Cerebellar nuclear complex (tissue), 1 donor: ENCODE measurements at places on chromosomes 11 and 22.

GRCh38 chr22:43116932-43117331 is 6.4 kb downstream of the BIK start:
- DNase-seq = no peak

DNA sequence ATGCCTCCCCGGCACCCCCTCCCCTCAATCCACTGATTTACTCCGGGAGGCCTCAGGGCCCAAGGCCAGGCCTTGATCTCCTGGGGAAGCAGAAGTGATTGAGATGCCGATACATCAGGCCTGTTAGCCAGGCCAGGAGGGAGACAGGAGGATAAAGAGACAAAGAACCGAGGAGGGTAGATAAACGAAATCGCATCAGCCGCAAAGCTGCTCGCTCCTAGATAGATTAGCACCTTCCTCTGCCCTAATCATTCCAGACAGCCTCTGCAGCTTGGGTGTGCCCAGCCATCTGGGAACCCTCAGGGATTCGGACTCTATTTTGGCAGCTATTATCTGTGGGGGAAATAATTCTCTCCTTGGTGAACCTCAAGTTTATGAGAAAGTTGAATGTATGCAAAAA is 121.2 kb downstream of the ABTB2 start:
- no peak for DNase-seq

GRCh38 chr22:49848690-49849160 is 4.9 kb upstream of the ZBED4 start:
- no peak for DNase-seq

DNA sequence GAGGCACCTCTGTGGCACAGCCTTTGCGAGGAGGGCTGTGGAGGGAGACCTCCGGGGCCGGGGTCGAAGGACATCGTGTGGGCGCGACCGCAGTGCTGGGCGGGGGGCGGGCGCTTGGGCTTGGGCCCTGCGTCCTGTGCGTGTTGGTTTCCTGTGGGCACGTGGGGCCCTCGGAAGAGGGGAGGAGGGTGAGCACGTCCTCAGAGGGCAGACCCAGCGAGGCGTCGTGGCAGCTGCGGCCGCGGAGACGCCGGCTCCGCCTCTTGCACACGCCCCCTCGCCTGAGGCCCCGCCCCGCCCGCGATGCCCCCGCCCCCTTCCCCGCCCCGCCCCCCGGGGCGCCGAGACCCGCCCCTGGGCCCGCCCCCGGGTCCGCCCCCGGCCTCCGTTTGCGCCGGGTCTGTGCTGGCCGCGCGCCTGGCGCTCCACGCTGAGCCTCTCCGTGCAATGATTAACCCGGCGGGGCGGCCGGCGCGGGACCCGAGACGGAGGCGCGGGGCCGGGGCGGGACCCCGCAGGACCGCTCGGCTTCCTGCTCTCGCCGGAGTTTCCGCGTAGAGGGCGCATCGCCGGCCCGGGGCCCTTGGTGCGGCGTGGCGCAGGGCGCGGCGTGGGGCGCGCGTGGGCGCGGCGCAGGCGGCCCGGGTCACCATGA is at the start of gene PRR5:
PRR5 (plus strand) TSS at position 381 of the 655 bp plus-strand sequence; CDS start at position 652, 271 bp downstream.
- no peak for DNase-seq

DNA sequence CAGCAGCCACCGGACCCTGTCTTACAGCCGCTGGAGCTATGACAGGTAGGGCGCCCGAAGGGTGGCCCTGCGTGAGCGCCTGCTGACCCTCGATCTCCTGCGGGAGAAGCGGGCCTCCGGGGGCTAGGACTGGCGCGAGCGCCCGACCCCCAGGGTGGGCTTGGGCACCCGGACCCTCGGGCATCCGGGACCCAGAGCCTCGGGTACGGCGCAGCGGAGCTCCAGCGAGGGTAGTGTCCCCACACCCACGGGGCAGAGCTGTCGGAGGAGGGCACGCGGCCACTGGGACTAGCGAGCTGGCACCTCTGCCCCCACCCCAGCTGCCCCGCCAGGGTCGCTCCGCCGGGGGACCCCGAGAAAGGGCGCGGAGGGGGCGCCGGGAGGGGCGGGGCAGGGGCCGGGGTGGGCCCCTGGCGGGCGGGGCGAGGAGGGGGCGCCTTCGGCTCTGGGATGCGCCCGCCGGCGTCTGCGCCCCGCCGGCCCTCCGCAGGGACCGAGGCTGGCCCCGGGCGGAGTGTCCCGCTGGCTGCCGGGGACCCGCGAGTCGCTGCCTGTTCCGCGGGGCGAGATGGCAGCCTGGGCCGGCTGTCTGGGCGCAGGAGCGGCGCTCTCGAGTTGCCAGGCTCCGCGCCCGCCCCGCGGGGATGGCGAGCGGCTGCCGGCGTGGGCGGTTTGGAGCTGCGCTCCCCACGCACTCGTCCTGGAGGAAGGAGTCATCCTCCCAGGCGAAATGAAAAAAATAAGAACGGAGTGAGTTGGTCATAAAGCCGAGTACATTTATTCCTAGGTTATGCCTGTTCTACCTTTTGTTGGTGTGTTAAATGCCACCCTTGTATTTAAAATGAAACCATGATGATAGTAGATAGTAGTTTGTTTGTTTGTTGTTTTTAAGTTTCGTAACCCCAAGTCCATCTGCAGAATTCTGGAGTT is 32.4 kb downstream of the EIF3F start:
- no peak for DNase-seq

DNA sequence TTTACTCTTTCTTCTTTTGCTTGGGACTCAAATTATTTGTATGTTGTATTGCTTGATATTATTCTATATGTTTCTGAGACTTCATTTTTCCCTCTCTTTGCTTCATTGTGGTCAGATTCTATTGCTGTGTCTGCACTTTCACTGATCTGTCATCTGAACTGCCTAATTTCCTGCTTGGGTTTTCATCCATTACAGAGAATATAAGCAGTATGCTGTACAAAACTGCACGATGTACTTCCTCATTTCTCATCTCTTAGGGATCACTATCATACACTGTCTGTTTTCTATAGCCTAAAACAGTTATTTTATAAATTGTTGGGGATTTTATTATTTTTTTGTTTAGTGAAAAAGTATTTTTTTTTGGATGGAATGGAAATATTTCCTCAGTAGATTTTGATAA is 736.7 kb upstream of the ANO5 start:
- no peak for DNase-seq

DNA sequence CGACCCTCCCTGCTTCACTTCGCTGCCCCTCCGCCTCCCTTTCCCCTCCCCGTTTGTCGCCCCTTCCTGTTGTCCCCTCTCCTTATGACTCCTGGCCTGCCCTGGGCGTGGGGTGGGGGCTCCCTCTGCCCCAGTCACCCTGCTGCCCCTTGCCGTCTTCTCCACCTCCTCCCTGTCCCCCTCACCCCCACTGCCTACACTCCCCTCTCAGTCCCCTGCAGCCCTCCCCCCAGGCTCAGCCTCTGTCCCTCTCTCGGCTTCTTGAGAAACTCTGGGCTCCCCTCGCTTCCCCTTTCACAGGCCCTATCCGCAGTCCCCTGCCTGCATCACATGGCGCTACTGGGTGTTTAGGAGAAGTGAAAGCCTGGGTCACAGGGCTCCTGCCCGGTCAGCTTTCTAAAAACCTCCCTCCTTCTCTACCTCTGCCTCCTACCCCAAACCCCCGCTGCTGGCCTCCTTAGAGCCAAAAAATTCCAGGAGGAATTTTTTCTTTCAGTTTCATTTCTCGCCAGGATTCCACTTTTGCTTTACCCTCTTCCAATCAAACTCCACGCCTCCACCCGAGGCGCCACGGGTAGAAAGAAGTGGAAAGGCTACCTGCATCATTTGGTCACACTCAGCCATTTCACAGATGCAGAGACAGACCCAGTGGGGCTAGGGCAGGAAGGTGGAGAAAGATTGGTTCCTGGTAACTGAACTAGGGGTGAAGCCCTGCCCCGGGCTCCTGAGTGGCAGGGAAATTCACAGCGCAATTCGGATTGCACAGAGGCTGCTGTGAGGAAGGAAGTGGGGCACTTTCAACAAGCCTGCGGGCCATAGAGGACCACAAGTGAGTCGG is at the start of gene SLC15A3:
SLC15A3 (minus strand) TSS at position 273 of the 838 bp plus-strand sequence. CDS start 625 bp downstream, outside the sequence.
- no peak for DNase-seq
